Myocyte (in vitro differentiated cells): ENCODE measurements at places on chromosomes 4 and X. TPM values are rescaled to one million over a fixed set of nuclear protein-coding genes. Genes with fewer than 3 reads are reported as not detected.
A peak's percentile ranks its signal among the peaks of the same experiment; 100 is the strongest.

DNA sequence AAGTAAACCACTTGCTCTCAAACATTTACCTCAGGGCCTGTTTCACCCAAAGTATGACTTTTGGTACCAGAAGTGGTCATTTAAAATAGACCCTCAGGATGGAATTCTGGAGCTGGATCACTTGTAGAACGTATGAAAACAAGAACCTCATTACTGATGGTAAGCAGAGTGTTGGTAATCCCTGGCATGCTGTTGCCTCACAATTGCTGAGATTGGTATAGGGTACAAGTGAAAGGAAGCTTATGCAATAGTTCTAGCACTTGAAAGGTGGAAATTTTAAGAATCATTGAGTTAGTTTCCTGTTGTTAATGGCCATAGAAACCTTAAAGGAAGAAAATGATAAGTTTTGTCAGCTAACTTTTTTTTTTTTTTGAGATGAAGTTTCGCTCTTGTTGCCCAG is 22.3 kb upstream of the THOC2 start:
- DNase-seq, result no peak

DNA sequence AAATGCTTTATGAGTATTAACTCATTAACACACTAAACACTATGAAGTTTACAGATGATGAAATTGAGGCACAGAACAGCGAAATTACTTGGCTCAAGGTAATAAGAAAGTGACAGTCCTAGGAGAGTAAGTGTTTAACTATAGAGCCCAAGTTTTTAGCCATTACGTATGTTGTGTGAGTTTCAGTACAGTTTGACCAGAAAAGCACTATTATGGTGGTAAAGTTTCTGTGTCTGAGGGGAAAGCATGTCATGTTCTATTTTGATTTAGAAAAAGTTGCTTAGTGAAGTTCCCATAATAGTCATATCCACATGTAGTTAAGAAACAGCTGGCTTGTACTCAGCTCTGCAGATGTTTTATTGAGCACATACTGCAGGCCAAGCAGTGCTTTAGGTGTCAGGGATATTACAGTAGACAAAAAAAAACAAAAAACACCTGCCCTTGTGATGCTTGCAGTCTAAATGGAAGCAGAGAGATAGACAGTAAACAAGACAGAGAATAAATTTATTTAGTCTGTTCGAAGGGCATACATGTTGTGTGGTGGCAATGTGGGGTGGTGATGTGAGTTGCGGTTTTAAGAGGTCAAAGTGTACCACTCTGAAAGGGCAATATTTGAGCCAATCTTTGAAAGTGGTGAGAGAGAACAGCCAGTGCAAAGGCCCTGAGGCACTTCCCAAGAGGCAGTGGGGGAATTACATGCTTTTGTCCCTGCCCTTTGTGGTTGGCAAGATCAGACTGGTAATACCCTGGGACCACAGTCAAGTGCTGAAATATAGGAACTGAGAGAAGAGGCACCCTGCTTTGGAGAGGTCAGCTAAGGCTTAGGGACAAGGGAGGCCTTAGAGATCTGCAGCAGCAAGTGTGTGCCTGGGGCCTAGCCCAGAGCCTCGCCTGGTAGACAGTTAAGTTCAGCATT is 6.2 kb downstream of the TMEM131L start:
- DNase-seq, result no peak

DNA sequence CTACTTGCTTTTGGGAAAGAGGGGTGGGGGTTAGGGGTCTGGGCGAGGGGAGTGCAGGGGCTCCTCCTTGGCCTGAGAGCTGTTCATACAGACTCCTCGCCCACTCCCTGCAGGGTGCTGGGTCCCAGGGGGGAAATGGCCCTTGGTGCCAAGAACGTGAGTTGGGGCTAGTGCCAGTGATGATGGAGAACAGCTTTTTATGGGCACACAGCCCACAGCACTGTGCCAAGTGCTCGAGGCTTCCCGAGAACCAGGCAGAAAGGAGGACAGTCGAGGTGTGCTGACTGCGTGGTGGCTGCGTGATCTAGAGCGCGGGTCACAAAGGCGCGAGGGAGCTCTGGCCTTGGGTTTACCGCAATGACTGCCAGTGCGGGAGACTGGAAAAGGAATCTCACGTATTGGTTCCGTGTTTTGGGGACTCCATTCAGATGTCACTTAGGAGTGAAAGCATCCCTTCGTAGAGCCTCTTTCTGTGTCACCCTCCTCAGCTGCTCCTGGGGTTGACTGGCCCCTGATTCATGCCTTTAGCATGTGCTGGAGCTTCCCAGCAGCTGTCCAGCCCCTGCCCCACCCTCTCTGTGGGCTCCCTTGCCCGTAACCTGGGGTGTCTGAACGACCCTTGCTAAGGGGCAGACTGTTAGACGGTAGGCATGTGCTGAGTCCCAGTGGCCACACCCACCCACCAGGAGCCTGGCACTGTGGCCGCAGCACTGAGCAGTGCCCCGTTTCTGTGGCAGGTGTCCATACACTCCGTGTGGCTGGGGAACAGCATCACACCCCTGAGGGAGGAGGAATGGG is 20.9 kb upstream of the MSANTD1 start:
- peak; percentile 96 for DNase-seq

DNA sequence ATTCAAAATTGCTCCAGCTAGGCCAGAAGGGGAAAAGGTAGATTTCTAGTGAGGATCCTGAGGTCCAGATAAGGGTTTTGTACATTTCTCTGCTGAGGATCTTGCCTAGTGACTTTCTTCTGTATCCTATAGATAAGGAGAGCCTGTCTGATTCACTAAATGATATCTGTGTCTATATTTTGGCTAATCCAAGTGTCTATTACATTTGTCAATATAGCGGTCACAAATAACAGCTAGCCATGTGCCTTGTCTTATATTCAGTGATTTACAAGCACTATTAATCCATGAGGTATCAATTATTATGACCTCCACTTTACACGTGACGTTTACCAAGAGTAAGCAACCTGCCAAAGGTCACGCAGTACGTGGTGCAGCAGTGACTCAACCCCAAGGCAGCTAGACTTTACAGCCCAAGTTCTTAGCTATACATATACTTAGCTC is 41.6 kb downstream of the TMEM165 start:
- DNase-seq, result no peak

GRCh38 chr4:38177035-38177546 is 216.9 kb downstream of the PTTG2 start:
- peak; percentile 84 for DNase-seq

- peak; percentile 12 for DNase-seq
Measured at GRCh38 chrX:18617407-18617750, 54.5 kb downstream of the RS1 start.

DNA sequence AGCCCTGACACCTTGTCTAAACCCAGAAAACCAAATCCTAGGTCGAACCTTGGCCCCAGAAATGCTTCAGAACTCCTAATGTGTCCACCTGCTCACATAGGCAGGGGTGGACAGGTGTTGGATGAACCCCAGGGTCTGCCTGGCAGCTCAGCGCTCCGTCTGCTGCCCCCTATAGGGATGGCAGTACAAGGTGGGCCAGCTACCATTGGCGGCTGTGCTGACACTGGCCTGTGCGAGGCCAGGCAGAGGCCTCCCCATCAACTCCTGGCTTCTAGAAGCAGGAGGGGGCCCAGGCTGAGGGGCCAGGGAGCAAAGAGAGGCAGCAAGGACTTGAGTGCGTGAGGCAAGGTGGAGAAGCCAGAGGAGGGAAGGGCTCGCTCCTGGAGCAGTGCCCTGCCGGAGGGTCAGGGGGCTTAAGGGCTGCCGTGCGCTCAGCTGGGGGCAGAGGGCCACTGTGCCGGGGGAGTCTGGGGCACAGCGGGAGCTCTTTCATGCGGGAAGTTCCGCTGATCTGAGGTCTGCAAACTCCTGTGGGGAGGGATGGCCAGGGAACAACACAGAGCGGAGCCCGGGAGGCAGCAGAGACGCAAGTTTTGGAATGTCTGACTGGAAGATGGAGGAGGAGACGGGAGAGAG is 20.6 kb downstream of the CCNQ start:
- no peak for DNase-seq

GRCh38 chr4:20284990-20285389 is 33.3 kb downstream of the SLIT2 start:
- no peak for DNase-seq

- peak; percentile 8 for DNase-seq
Measured at GRCh38 chrX:81414630-81415029, 212.7 kb downstream of the SH3BGRL start.

DNA sequence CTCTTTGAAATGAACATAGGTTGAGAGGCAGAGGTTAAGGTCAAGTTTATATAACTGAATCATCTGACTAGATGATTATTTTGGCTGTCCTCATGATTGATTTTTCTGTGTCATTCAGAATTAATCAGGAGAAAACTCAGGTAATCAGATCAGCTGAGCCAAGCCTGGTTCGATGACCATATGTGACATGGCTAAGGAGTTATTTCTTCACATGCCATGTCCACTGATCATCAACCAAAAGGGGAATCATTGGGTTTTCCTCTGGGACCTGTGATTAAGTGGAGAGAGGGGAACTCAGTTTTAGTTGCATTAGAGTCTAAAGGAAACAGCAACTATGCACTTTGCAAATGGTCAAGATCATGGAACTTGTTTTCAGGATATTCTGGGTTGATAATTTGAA is 20.3 kb upstream of the PACRGL start:
- DNase-seq, result no peak

DNA sequence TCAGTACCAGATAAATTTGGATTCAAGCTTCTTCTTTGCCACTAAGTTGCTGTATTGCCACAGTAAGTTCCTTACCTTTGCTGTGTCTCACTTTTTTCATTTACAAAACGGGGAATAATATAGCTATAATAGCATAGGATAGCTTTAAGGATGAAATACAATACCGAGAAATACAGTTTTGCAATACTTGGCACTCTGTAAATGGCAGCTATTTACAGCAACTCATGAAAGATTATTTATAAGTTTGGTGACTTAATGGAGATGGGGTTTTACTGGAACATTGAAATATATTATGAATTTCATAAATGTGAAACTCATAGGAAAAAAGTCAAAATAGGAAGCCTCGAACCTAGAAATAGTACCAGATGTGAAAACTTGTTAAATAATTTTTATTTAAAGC is 27.6 kb downstream of the ANXA10 start:
- no peak for DNase-seq

DNA sequence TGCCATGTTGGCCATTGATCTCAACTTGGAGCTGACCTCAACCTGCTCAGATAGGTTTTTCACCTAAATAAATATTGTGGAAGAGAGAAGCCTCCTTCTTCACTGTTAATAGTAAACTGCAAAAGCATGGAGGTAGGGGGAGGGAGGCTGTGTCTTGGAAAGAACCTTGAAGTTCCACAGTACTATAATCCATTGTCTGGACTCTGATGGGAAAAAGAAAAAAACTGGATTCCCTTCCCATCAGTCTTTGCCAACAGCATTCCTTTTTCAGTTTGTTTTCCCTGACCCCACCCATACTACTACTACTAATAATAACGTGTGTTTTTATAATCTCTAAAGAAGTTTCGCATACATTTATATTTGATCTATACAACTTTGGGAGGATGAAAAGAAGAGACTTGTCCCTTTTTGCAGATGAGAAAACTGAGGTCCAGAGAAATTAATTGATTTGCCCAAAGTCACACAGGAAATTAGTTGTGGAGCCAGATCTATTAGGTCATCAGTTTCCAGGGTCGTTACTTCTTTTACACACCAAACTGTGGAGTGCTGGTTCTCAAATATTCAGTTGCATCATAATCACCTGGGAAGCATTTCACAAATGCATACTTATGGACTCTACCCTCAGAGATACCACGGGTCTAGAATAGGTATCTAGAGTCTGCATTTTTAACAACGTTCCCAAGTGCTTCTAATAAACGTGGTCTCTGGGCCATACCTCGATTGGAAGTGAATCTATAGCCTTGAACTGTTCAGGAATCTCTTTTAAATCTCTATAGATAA is 59.1 kb downstream of the LUZP4 start:
- DNase-seq, result no peak

DNA sequence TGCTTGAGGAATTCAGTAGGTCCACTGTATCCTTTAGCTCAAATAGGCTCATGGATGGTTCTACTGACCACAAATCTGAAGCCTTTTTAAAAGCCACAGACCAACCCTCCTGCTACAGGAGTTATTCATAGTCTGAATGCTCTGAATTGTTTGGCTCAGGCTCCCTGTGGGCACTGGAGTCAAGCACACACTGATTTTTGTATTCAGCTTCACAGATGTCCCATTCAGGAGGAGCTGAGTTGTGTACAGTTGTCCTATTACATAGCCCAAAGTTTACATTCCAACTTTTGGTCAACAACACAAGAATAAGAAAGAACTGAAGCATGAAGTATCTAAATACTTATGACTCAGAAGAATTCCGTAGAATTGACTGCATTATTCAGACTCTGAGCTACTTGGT is 243.9 kb downstream of the UNC5C start:
- DNase-seq, result peak; percentile 93

DNA sequence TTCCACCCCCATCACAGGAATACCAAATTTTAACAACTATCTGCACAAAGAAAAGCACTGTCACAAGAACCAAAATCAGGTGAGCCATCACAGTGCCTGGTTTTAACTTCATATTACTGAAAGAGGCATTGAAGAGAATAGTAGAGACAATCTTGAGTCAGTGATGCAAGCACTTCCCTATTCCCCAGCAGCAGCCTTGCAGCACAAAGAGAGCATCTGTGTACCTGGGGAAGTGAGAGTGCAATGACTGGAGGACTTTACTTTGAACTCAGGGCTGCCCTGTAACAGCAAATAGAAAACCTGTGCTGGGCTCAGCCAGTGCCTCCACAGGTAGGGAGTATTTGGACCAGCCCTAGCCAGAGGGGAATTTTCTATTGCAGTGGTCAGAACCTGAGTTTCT is 361.8 kb downstream of the TEX13C start:
- no peak for DNase-seq

DNA sequence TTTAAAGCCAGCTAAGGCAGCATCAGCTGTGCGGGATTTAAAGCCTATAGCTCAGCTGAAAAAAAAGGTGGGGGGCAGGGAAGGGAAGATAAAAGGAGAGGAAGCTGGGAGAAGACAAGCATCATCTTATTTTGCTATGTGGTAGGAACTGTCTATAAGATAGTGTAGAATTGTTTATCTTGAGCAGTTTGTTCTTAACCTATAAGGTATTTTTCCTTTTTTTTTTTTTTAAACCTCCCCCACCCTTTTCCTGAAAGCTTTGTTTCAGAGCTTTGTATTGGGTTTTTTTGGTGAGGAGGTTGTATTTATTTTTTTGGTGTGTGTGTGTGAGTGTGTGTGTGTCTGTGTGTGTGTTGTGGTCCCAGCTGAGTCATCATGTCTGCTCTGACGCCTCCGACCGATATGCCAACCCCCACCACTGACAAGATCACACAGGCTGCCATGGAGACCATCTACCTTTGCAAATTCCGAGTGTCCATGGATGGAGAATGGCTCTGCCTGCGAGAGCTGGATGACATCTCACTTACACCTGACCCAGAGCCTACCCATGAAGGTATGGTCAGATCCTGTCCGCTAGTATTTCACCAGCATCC is 531 bp downstream of the RUFY3 start:
- DNase-seq, result peak; percentile 64

SLITRK2 gene
- not detected in 2 replicates for total RNA-seq

FHIP1A gene
- 1.2 and 9.9 TPM in 2 replicates for total RNA-seq

SULT1E1 gene
- total RNA-seq, result not detected in 2 replicates

PAGE2B gene
- not detected in 2 replicates for total RNA-seq

SMAD1 gene
- total RNA-seq, result 58.9 and 61.3 TPM in 2 replicates

GUCY1A1 gene
- not detected in 2 replicates for total RNA-seq

HPGD gene
- total RNA-seq, result 0.45 TPM in 1 of 2 replicates, not detected in the other

TLR7 gene
- total RNA-seq, result not detected in 2 replicates

CBR4 gene
- total RNA-seq, result 17.4 and 20.5 TPM in 2 replicates

EGFL6 gene
- total RNA-seq, result not detected in 2 replicates
